Activated naive CD8-positive, alpha-beta T cell treated with anti-CD3 and anti-CD28 coated beads for 36 hours (primary cell): ENCODE measurements at places on chromosomes 3 and 15.
A peak's percentile ranks its signal among the peaks of the same experiment; 100 is the strongest.

DNA sequence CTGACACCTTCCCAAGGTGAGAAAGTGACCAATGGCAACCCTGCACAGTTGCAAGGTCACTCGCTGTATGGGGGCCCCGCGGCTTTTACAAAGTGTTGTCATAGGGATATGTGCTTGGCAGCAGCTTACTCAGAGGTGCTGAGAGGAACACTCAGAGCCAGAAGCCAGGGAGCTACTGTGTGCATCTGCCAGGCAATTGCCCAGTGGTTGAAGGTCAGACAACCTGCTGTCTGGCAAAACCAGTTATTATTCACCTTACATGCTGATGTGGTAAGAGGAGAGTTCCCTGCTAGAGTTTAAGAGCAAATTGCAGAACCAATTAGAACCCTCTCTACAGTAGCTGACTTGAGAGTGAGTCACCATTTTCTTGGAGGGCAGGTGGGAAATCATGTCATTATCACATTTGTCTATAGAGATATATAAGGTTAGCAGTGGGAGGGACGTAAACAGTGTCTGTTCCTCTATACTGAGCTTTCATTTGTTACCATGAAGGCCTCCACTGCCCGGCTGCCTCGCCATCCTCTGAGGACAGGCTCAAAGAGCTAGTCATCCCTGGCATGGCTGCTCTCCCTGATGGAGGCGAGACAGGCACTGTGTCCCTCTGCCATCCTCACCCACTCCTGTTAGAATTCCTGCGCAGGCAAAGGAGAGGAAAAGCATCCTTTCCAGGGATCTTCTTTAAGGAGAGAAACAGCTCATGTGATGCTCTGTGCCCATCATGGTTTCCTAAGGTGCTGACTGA is 274.4 kb downstream of the PLCL2 start:
- DNase-seq, result no peak

DNA sequence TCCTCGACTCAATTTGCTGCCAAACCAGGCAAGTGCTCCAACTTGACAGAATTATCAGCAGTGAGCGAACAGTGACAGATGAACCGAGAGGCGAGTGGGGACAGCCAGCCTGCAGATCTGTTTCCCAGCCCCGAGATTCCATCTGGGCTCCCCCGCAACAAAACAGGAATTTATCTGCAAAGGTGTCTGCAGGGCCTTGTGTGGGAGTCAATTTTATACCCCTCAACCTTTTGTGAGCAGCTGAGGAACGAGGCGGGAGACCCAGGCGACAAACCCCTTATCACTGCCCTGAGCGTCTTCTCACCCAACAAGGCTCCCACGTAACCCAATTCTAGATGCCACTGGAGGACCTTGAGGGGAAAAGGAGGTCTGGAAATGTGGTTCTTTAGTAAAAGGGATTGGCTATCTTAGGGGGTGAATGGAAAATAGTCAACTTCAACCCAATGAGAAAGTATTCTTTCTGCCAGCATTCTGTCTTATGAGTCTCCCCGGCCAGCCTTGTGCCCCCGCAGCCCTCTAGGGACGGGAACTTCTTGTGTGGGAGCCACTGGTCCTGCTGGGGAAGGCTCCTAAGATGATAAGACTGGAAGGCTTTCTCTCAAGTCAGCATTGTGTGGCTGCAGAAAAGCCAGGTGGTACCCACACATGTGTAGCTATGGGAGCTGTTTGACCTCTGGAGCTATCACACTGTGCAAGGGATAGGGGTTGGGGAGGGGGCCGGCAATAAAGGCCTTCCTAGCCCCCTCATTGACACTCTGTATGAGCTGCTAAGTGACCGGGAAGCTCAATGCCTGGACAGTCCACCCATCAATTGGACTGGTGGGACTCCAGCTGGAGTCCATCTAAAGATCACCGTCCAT is 527.9 kb downstream of the SHQ1 start:
- no peak for DNase-seq

DNA sequence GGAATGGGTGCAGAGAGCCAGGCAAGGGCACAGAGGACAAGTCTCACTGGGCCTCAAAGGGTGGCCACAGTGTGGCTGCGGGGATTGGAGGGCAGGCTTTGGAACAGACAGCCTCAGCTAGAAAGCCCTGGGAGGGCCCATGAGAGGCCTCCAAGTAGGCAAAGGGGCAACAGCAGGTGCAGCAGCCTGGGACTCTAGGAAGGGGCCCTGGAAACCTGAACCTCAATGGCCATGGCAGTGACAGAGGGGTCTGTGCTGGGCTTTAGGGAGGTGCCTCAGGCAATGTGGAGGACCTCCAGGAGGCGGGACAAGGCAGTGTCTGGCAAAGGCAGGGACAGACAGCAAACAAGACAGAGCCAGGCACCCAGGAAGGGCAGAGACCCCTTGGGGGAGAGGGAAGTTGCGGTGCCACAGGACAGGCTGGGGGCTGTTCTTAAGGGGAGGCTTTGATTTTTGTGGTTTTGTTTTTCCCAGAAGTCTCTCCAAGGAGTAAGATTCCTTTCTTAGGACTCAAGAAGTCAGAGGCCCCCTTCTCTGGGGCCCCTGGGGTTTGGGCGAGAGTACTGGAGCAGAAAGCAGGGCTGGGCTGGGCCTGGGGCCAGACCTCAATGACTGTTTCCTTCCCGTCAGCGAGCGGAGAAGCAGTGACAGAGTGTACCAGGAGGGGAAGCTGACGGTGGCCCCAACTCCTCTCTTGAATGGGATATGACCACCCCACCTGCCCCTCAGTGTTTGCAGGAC is 9.7 kb downstream of the STOML1 start:
- no peak for DNase-seq

GRCh38 chr3:8931342-8931741 is 31.9 kb downstream of the RAD18 start:
- no peak for DNase-seq

- DNase-seq, result no peak
Measured at GRCh38 chr3:43260412-43260811, 25.9 kb upstream of the SNRK start.

- no peak for DNase-seq
Measured at GRCh38 chr3:8816106-8816505, 46.7 kb upstream of the OXTR start.

DNA sequence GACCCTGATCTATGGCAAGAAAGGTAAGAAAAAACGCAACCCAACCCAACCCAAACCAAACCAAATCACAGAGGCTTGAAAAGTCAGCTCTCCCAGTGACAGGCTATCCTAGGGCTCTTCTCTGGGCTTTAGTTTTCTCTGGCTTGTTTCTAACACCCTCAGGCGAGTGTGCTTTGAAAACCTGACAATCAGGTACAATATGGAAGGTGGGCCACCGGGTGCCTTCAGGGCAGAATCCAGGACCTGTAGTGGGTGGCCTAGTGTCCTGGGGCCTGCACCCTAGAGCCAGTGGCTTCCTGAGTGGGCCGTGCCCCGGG is 46.8 kb downstream of the BHLHE40 start:
- no peak for DNase-seq

GRCh38 chr3:45035441-45036301 is 9.6 kb downstream of the CLEC3B start:
- DNase-seq, result peak; percentile 11

GRCh38 chr3:48894516-48894915 is 4.2 kb downstream of the SLC25A20 start:
- DNase-seq, result no peak

DNA sequence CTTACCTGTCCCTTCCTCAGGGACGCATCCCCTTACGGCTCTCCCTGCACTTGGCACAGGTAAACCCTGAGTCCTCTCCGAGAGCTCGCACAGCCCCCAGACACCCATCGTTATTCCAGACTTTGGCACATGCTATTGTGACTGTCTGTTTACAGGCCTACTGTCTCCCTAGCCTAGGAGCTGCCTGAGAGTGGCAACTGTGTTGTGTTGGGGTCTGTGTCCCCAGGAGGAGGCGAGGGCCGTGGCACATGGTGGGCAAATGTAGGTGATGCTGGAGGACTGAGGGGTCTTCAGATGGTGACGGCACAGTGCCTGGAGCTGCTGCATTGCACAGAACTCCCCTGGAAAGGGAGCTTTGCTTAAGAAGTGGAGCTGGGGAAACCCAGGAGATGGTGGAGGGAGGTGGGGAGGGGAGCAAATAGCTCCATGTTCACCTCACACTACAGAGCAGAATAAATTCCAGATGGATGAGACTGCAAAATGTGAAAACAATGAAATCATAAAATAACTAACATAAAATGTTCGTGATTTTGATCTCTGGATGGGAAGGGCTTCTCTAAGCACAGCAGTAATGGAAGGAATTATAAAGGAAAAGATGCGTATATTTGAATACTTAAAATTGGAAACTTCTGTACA is 96.5 kb downstream of the SMAD6 start:
- no peak for DNase-seq
